NCI-H2081 treated with DMSO at 0.1 percent for 48 hours (cell line): ENCODE measurements at places on chromosomes 5 and 9.

- no peak for DNase-seq
These were observed 226.5 kb downstream of the TAF11L14 start for GRCh38 chr5:17860660-17861315.

DNA sequence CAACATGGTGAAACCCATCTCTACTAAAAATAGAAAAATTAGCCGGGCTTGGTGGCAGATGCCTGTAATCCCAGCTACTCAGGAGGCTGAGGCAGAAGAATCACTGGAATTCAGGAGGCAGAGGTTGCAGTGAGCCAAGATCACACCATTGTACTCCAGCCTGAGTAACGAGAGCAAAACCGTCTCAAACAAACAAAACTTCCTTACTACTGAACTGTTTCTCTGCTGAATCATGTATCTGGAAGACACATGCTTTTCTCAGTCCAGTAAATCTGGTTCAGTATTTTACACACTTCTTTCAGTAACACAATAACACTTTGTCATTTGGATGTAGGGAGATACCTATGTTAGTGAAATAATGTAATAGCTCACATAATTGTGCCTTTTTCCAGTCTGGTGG, 7.9 kb downstream of the TRMT10B start:
- DNase-seq: no peak

GRCh38 chr5:74196233-74196632, 444.3 kb downstream of the ENC1 start:
- no peak for DNase-seq

- DNase-seq: no peak
These were observed 194.0 kb downstream of the HTR1A start for GRCh38 chr5:63768221-63768620.

GRCh38 chr5:171629628-171630349, 155.8 kb upstream of the SMIM23 start:
- DNase-seq: no peak
